ENCODE measurements at places on chromosomes 6 and 20.

DNA sequence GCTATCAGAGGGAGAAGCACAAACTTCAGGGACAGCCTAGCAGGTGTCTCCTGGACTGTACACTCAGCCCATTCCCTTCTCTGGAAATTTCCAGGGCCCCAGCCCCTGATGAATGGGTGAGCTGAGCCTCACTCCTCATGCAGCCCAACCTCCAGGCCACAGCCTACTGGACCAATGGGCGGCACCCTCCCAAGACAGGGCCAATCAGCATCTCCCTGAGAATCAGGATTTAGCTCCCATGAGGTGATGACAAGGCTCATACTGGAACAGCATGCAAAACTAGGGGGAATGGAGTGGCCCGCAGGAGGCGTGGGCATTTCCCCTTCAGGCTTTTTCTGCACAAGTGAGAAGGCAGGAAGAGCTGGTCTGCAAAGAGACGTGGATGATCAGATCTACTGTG, 29.0 kb downstream of the NFATC2 start:
- DNase-seq = no peak

GRCh38 chr20:23255716-23256385, 94.7 kb upstream of the NXT1 start:
- no peak for DNase-seq

GRCh38 chr6:6556161-6556737, 32.3 kb upstream of the LY86 start:
- DNase-seq = no peak

DNA sequence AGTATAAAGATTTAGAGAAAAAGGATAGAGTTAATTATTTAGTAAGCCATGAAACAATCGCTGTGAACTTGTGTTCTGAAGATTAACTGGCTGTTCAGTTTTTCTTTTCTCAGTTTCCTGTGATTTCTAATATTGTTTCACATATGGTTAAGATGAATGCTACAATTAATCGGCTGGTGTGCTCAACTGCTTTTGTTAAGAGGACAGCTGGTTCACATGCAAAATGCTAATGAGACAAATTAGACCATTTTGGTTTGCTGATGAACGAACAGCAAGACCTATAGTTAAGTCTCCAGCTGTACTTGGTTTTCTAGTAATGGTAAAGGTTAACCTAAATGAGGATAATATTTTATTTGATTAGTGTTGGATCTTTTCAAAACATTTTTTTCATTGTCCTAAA, 10.8 kb upstream of the NHSL1 start:
- DNase-seq = no peak

GRCh38 chr20:10602221-10602871, 71.5 kb downstream of the JAG1 start:
- no peak for DNase-seq

DNA sequence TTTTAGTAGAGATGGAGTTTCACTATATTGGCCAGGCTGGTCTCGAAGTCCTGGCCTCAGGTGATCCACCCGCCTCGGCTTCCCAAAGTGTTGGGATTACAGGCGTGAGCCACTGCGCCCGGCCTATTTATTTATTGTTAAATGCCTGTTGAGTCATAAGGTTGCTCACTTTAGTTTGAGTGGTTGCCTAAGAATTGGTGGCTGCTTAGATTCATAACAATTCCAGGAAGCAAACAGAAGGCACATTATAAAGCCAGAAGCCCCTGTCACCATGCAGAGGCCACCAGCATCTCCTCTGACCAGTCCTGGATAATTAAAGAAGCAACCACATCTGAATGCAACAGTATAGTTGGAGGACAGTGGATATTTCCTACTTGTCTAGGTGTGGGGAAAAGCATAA, 24.0 kb upstream of the ARMH2 start:
- no peak for DNase-seq

GRCh38 chr6:40671694-40672050, 84.5 kb upstream of the LRFN2 start:
- no peak for DNase-seq

DNA sequence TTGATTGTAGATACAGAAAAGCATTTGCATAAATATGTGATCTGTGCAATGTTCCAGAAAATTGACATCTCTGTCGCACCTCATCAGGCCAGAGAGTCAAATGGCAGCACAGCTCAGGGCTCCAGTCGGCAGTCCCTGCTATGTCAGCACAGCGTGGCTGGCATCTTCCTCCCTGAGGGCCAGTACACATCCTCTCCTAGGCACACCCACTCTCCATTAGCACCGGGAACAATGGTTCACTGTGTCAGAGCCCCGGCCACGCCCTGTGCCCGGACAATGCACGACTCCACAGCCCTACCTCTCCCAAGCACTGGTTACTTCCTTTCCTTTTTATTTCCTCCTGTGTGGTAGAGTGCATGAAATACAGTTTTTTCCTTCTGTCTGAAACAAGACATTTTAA, 114.9 kb downstream of the FOXC1 start:
- DNase-seq = no peak

GRCh38 chr20:46639587-46639986, 11.7 kb downstream of the SLC13A3 start:
- no peak for DNase-seq

GRCh38 chr6:125791820-125792165, 1.0 kb downstream of the NCOA7 start:
- no peak for DNase-seq

DNA sequence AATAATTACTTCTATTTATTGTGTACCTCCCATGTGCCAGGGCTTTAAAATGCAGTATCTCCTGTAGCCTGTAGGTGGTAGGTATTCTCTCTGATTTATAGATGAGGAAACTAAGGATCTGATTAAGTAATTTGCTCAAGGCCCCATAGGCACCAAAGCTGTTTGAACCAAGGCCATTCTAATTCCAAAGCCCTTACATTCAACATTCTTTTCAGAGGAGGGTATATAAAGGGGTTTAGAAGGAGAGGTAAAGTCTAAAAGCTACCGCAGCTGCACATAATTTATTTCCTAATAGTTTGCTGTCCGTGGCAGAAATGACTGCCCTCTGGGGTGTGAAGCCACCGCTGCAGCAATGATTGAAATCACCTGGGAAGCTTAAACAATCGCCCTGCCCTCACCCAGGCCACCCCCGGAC, 95.0 kb upstream of the FAM8A1 start:
- no peak for DNase-seq

GRCh38 chr6:1574890-1575209, 34.9 kb upstream of the FOXC1 start:
- no peak for DNase-seq

- DNase-seq = no peak
Observed at GRCh38 chr6:28490205-28490890, 25.2 kb downstream of the GPX6 start.

GRCh38 chr20:8874437-8874836, 194.4 kb upstream of the PLCB4 start:
- DNase-seq = no peak

DNA sequence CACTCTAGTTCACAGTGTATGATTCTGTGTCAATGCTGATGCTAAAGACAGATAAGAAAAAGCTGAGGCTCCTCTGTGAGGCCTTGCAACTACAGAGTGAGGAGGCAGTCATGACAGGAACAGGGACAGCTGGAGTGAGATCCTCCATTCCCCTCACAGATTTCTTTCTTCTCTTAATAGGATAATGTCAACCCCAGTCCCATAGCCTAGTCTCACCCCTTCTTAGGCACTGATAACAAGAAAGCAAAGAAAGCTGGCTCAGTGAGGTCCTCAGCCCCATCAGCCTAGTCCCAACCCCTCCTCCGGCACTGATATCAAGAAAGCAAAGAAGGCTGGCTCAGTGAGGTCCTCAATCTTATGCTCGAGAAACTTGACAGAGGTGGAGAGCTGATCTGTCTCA, 2.1 kb upstream of the PTCHD4 start:
- DNase-seq = no peak

- no peak for DNase-seq
Observed at GRCh38 chr6:21694168-21694567, 100.6 kb downstream of the SOX4 start.

GRCh38 chr20:51221791-51222408, 199.0 kb upstream of the KCNG1 start:
- no peak for DNase-seq

DNA sequence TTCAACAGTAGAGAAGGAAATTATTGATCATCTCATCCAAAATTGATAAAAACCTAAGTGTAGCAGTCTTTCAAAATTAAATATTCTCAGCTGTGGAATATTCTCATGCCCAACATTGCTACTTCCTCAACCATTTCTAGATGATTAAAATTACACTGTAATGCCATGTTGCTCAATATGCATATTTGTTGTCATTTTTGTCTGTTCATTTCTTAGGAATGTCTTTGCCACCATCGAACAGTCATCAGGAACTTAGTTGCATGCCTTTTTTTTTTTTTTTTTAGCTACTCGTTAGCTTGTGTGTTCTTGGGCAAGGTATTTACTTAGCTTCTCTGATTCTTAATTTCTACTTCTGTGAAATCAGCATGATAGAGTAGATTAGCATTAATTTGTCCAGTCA, 188.6 kb downstream of the DTNBP1 start:
- DNase-seq = no peak

GRCh38 chr6:15380351-15380750, 134.5 kb downstream of the JARID2 start:
- no peak for DNase-seq

GRCh38 chr6:7106215-7106751, 1.5 kb upstream of the RREB1 start:
- no peak for DNase-seq

DNA sequence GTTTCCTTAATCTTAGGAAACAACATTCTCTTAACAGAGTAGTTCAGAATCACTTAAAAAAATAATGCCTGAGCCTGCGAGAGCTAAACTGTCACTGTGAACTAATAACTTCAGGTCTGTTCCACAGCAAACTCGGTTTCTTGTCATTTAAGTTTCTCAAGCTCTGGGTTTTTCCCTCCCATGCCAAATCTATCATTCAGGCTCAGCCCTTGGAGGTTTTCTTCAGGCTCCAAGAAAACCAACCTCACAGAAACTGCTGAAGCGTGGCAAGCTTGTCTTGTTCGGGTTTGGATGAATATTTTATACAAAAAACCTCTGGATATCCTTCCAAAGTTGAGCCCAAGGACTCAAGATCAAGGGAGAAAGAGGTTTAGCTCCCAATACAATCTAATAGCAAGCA, 99.7 kb upstream of the SNX9 start:
- no peak for DNase-seq

- no peak for DNase-seq
Observed at GRCh38 chr6:10138917-10139316, 276.0 kb downstream of the TFAP2A start.

- no peak for DNase-seq
Observed at GRCh38 chr6:80126657-80127345, 20.3 kb downstream of the BCKDHB start.

GRCh38 chr6:169997930-169998218, 246.5 kb downstream of the ERMARD start:
- no peak for DNase-seq

- no peak for DNase-seq
Observed at GRCh38 chr20:34710861-34711574, 6.9 kb downstream of the TP53INP2 start.

DNA sequence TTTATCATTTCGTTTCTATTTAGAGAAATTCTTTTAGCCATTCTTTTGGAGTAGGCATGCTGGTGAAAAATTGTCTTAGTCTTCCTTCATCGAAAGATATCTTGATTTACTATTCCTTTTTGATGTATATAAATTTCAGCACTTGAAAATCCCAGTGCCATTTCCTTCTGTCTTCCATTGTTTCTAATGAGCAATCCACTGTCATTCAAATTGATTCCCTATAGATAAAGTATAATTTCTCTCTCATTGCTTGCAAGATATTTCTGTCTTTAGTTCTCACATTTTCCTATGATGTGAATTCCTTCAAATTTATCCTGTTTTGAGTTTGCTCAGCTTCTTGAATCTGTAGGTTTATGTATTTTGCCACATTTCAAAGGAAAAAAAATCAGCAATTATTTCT, 251.1 kb upstream of the CHD6 start:
- DNase-seq = no peak

DNA sequence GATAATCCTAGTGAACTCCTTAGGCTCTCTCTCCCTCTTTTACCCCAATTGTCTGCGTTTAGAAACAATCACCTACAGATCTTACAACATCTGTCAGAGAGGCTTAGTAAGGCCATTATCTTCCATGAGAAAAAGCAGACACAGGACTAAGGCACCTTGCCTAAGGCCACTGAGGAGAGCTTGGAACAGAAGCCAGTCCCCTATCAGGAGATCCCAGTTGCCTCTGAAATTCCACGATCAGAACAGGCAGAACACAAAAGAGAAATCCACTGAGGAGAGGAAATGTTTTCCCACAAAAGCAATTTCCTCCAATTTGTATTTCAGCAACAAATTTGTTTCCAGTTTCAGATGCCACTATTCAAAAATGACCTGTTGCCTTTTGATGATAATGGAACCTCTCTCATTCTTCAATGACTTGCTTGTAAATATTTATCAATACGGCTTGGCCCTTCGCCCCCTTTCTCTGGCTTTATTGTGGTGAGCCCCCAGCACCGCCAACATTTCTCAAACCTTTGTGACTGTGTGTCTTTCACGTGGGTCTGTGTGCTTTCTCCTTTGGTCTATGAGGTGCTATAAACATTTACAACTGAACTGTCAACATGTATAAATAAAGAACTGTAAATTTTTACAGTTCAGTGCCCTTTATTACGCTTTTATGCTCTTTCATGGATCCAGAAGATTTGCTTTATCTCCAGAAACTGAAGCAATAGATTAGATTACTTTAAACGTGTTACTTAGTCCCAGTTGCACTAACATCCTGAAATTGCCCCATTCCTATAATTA, 187.8 kb upstream of the PHACTR1 start:
- DNase-seq = no peak

GRCh38 chr6:155519176-155519738, 63.6 kb upstream of the NOX3 start:
- no peak for DNase-seq

DNA sequence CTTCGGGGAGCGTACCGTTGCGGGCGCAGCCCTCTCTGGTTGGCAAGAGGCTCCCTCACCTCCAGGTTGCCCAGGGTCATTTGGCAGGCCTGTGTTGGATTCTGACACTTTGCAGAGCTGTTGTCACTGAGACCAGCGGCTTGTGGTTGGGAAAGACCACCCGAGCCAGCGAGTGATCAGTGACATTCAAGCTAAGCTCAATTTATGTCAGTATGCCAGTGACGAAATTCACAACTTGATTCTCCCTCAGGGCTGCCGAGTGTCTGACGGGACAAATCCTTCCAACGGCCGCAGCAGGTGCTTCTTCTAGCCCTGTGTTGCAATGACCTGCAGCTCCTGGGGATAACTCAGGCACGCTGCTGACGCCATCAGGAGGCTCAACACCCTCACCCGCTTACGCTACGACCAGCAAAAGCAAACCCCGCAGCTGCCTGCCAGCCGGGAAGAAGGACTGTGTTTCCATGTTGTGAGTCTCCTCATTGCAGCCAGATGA, 16.9 kb upstream of the SLC22A2 start:
- no peak for DNase-seq

Data from activated CD8-positive, alpha-beta memory T cell treated with anti-CD3 and anti-CD28 coated beads for 1 hour (primary cell).